ENCODE measurements at places on chromosomes 7 and 10.

GRCh38 chr10:86283466-86284287 lies 82.9 kb downstream of the GRID1 start:
- DNase-seq: no peak

GRCh38 chr10:110460111-110460809 lies 37.4 kb upstream of the DUSP5 start:
- DNase-seq: no peak

GRCh38 chr7:29917641-29918040 lies 72.0 kb downstream of the SCRN1 start:
- DNase-seq: no peak

DNA sequence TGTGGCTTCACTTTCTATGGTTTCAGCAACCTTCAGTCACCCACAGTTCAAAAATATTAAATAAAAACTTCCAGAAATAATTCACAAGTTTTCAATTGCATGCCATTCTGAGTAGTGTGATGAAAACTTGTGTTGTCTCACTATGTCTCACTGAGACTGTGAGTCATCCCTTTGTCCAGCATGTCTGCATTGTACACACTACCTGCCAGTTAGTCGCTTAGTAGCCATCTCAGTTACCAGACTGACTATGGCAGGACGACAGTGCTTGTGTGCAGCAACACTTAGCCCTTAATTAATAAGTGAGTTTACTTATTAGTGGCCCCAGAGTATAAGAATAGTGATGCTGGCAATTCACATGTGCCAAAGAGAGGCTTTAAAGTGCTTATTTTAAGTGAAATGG lies 22.5 kb downstream of the CCDC186 start:
- DNase-seq: peak; percentile 80

GRCh38 chr7:37656913-37657530 lies 26.5 kb upstream of the GPR141 start:
- no peak for DNase-seq

GRCh38 chr7:14457568-14458453 lies 444.7 kb downstream of the DGKB start:
- DNase-seq: peak; percentile 93

- DNase-seq: no peak
Observed at GRCh38 chr10:44882166-44882720, 28.9 kb upstream of the TMEM72 start.

DNA sequence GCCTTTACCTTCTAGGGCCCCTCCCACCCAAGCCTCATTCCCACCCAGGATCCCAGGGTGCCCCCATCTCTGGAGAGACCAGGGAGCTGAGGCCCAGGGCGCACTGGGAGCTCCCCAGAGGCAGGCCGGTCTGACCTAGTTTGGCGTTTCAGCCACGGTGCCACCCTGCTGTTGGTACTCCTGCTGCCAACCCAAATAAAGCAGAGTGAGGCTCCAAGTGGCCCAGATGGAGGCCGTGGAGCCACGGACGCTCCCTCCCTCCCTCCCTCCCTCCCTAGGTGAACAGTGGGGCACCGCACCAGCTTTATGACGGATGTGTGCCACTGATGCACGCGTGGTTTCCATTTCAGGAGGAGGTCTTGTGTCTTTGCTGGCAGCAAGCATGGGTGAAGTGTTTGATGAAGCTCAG lies 1.8 kb downstream of the INPP5A start:
- no peak for DNase-seq

- DNase-seq: no peak
Observed at GRCh38 chr10:124614003-124614659, 130.0 kb downstream of the FAM53B start.

DNA sequence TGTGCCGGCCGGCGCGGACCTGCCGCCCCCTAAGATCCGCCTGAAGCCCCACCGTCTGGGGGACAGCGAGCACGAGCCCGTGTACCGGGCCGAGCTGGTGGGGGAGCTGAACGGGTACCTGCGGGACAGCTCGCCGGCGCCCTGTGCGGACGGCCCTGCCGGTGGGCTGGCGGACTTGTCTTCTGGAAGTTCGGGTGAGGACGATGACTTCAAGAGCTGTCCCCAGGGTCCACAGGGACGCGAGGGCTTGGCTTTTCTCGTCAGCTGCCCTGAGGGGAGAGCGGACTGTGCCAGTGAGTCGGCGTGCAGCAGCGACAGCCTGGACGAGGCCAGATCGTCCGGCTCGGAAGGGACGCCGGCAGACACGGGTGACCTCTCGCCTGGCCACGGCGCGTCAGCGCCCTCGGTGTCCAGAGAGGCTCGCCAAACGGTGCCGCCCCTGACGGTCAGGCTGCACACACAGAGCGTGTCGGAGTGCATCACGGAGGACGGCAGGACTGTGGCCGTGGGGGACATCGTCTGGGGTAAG lies 8.5 kb downstream of the PWWP2B start:
- DNase-seq: no peak

DNA sequence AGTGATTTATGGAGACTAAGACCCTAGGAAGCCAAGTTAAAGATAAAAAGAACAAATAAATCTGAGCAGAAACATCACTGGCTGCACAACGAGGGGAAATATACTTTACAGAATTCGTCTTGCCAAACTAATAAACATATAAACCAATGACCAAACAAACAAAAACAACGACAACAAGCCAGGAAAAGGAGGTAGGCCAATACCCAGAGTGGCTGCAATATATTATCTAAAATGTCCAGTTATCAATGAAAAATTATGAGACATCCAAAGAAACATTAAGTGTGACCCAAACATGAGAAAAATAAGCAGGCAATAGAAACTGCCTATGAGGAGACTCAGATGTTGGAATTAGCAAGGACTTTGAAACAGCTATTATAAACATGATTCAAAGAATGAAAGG lies 81.0 kb downstream of the PKD1L1 start:
- no peak for DNase-seq

GRCh38 chr7:44282601-44283171 lies 42.7 kb downstream of the CAMK2B start:
- no peak for DNase-seq

DNA sequence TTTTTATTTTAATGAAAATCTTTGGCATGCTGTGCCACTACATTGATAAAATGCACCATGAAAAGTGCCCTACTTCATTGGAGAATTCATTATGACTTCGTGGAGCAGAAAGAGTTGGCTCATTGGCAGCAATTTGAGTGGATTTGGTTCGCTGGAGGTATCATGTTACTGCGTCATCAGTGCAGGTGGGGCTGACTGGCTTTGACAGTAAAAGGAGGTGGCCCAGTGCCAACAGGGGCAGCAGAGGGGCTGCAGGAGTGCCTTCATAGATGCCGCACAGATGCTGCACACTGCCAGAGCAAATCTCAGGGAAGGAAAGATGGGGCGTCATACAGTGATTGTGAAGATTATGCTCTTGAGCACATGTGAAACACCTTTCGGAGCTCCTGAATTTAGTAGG lies 22.2 kb downstream of the FZD1 start:
- no peak for DNase-seq

DNA sequence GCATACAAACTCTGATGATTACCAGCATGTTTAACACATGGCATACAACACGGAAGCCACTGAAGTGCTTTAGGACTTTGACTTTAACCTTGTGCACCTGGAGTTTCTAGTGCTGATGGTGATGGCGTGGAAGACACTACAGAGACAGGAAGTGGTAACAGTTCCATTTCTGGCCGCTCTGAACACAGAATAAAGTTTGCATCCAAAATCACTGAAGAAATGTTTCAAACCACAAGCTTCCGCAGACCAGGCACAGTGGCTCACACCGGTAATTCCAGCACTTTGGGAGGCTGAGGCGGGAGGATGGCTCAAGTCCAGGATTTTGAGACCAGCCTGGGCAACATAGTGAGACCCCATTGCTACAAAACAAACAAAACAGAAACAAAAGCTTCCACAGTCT lies 40.3 kb upstream of the TNPO3 start:
- no peak for DNase-seq

DNA sequence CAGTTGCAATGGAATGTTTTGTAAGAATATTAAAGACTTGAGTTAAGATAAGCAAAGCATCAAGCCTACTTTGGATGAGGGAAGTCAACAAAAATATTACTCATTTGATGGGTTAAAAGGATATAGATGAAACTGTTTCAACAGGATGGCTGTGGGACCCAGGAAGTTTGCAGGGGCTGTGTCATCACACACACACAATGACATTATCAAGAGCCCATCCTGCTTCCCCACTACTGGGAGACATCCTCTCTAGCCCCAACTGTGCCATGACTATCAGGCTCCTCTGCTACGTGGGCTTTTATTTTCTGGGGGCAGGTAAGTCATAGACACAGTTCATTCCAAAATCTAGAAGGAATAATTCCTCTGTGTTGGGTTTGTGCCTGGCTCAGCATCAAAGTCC lies 78.8 kb upstream of the PRSS1 start:
- no peak for DNase-seq

DNA sequence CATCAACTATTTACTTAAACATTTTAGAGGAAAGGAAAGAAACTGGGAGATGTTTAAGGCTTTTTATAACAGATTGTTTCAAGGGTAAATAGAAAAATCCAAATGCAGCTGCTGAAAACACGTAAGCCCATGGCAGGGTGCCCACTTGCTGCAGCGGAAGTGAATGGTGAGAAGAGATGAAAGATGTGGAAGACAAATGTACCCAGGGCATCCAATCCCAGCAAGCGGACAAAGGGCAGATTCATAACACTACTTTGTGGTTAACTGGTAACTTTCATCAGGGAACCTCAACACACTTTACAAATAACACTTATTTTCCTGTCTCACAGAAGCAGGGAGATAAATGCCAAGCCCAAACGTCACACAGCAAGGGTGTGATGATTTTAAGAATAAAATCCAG lies 358.4 kb downstream of the KCNMA1 start:
- no peak for DNase-seq

- DNase-seq: peak; percentile 98
Observed at GRCh38 chr7:116316838-116317628, 106.7 kb downstream of the TES start.

DNA sequence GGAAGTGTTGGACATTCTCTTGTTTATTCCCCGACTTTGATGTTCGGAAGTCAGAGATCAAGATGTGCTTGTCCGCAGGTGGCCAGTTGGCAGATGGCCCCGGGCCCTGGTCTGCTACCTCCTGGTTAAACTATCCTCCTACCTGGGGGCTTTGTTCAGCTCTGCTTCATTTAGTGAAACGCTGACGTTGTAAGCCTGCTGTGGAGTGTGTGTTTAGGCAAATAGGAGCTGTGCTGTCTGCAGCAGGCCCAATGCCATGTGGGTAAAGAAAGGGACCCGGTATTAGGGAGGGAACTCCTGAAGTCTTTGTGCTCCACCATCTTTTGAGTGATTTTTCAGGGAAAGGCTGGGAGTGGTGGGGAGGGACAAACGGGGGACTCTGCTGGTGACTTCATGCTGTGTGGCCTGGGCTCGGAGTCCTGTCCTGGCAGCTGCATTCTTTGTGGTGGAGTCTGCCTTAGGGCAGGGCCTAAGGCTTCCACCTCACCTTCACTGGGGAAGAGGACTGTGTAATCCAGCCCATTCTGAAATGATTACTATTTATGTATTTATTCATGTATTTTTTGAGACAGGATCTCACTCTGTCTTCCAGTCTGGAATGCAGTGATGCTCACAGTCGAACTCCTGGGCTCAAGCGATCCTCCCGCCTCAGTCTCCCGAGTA lies 171.1 kb upstream of the KLF6 start:
- no peak for DNase-seq

GRCh38 chr7:45387837-45388236 lies 186.3 kb upstream of the ADCY1 start:
- no peak for DNase-seq

DNA sequence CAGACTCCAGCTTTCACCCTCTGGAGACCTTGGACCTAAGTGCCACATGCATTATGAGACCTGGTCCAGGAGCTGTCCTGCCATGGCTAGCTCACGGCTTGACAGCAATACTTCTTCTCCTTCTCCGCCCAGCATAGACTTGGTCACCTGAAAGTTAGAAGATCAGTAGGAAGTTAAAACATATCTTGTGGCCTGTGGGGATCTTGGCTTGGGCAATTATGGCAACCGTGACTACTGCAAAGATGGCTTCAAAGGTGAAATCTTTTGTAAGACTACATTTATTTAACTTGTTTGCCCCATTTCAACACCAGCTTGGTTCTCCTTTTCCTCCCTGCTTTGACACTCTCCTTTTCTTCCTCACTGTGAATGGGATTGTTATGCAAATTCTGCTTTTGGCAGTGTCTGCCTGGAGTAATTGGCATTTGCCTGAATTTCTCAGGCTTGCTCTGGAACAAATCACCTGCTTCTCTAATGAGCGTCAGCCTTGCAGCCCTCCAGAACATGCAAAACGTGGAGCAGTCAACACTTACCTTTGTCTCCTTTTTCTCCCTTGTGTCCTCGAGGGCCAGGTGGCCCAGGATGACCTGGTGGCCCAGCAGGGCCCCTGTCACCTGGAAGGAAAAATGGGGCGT lies 53.4 kb downstream of the COL17A1 start:
- no peak for DNase-seq

DNA sequence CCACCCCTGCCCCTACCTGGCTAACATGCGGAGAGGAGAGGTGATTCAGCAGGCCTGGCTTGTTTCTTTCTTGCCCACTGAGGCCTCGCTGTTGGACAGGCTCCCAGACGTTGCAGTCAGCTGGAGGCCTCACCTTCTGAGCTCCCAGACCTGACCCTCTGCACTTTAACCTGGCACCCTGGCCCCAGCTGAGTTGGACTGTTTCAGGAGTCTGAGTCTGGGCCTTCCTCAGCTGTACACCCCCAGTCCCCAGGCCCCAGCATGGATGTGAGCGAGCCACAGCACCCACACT lies 35.0 kb downstream of the UNC5B start:
- DNase-seq: no peak

GRCh38 chr10:27525819-27526218 lies 21.7 kb downstream of the RAB18 start:
- peak; percentile 80 for DNase-seq

DNA sequence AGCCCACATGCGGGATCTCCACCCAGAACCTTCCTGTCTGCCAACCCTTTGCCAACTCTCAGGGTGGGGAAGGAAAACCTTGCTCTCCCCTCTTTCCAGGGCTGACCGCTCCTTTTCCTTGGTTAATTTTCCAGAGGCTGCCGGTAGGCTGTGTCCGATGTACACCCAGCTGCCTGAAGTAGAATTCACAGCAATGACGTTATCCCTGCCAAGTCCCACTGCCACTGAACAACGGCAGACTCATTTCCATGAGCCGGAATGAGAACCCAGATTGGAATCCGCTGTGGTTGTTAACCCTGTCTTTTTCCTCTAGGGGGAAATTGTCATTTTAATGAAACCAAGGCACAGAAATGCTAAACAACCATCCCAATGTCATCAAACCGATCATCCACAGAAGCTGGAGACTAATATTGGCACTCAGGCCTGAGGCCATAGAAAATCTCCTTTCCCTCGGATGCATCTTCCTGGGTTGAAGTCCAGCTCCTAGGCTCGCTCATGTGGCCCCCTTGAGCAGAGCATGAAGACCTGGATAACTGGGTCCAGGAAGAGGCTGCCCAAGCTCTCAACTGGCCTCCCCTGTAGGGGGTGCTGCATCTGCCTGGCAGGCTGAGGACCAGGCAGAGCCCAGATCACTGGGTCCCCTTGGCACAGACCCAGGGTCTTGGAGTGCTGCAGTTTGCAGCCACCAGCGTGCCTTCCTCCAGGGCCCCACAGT lies 30.4 kb downstream of the KLRG2 start:
- DNase-seq: peak; percentile 52

- DNase-seq: peak; percentile 73
Observed at GRCh38 chr10:102796407-102797176, 40.6 kb downstream of the CYP17A1 start.

GRCh38 chr7:15494711-15495110 lies 67.1 kb downstream of the AGMO start:
- DNase-seq: no peak

Measured in fibroblast of pulmonary artery (primary cell).